ENCODE measurements at places on chromosomes 5 and 9.

DNA sequence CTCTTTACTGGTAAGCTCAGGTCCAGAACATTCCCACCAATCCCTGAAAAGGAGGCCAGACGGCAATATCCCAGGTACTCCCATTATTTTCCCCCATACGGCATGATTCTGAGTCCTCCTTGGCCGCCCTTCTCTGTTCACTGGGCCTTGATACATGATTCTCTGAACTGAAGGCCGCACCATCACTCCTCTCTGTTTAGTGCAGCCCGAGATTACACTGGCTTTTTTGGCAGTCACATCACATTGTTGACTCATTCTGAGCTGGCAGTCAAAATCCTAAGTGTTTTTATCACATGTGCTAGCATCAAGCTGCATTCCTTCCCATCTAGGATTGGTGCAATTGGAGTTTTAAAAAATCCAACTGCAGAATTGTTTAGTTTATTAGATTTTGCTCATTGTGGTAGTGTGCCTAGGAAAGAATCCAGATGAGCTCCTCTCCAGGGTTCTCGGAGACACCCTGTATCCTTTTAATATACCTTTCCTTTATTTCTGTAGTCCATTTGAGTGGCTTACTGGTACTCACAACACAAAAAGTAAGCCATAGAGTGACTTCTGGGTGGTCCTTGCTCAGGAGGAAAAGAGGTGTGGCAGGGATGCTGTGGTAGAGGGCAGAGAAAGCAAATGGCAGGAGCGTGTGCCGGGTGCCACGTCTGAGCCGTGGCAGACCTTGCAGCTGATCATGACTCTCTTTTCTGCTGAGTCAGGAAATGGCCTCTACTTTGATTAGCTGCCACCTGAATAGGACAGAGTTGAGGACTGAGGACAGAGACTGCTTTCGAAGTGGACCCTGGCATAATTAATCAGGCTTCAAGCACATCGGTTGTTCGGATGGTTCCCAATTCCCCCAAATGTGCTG, 121.1 kb upstream of the IL12B start:
- no peak for DNase-seq

GRCh38 chr9:22863106-22863505, 416.5 kb downstream of the DMRTA1 start:
- no peak for DNase-seq

GRCh38 chr5:32572778-32573480, 12.4 kb upstream of the SUB1 start:
- DNase-seq = no peak

GRCh38 chr9:101226161-101226560, 158.6 kb downstream of the BAAT start:
- no peak for DNase-seq

DNA sequence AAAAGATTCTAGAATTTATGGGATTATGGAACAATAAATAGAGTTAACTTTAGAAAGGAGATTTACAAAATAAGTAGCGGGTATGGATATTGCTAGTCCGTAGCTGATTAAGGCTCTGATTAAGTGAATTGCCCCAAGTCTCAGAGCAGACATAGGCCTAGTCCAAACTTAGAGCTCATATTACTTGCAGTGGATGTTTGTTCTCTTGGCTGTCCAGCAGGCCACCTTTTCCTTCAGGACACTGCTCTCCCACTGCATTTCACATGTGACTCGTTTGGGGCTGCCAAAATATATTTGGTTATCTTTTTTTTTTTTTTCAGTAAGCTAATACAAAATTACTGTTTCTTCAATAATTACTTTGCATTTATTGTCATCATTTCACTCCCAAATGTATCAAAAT, 76.6 kb downstream of the ARRDC3 start:
- DNase-seq = no peak

- no peak for DNase-seq
These were observed 91.4 kb upstream of the IRX4 start for GRCh38 chr5:1974081-1974480.

- DNase-seq = no peak
These were observed 181.1 kb downstream of the PDZD2 start for GRCh38 chr5:31819926-31820516.

GRCh38 chr5:11166923-11167322, 405.9 kb upstream of the DAP start:
- no peak for DNase-seq

- no peak for DNase-seq
These were observed 33.4 kb upstream of the NCS1 start for GRCh38 chr9:130138791-130139190.

- DNase-seq = no peak
These were observed 398.9 kb downstream of the PLK2 start for GRCh38 chr5:58060996-58061395.

- no peak for DNase-seq
These were observed 79.0 kb downstream of the PRLR start for GRCh38 chr5:35151146-35151920.
